Mammary epithelial cell (primary cell): ENCODE measurements at places on chromosomes 7 and 10. TPM values are rescaled to one million over a fixed set of nuclear protein-coding genes. Genes with fewer than 3 reads are reported as not detected.
A peak's percentile ranks its signal among the peaks of the same experiment; 100 is the strongest.

DNA sequence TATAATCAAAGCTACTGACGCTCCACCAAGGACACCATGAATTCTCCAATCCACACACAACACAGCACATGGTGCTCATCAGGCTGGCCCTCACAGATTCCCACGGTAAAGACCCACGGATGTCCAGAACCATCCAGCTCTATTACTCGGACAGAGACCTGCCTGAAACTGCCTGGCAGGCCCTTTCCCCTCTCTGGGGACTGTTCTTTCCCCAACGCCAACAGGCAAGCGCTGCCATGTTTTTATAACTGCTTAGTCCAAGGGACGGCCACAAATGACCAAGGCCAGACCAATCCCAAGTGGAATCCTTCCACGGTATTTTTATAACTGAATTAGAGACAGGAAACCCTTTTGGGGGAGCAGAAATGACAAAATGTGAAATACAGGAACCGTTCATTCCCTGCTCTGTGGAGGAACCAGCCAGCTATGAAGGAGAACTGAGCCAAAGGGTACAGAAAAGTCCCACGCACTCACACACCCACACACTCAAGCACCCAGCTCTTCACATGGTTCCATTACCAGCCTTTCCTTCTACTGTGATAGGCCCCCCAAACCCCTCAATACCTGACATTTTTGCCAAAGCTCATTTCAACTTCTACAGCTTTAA, 4.1 kb downstream of the PIP4K2A start:
- DNase-seq, result no peak

- no peak for DNase-seq
Observed at GRCh38 chr10:75418293-75418692, 13.1 kb upstream of the LRMDA start.

DNA sequence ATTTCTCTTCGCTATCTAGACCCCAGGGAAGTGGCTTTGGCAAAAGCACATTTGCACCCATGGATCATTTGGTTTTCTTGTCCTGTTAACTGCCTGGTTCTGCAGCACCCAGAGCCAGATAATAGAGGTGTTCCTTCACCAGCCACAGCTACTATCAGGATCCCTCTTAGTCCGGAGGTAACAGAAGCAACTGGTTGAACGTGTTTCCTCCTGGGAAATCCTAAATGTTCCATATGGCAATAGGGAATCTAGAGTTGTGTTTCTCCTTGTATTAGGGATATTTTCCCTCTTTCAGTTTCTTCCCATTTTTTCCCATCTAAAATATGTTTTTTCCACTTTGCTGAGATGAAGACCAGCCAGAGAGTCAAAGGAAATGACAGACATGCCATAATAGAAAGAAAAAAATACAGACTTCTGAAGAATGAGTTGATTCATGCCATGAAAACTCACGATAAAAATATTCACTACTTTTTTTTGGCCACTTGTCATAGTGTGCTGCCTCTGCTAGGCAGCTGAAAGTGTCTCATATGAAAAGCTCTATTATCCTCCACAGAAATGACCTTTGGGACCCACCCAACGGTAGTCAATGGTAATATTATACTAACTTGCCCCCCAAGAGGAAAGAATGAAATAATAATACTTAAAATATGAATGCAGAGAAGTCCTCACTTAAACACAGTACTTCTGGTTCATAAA, 472.8 kb downstream of the KCNMA1 start:
- DNase-seq, result peak; percentile 61

COL28A1 gene
- 0.16 TPM in 1 of 2 replicates, not detected in the other for total RNA-seq

DNA sequence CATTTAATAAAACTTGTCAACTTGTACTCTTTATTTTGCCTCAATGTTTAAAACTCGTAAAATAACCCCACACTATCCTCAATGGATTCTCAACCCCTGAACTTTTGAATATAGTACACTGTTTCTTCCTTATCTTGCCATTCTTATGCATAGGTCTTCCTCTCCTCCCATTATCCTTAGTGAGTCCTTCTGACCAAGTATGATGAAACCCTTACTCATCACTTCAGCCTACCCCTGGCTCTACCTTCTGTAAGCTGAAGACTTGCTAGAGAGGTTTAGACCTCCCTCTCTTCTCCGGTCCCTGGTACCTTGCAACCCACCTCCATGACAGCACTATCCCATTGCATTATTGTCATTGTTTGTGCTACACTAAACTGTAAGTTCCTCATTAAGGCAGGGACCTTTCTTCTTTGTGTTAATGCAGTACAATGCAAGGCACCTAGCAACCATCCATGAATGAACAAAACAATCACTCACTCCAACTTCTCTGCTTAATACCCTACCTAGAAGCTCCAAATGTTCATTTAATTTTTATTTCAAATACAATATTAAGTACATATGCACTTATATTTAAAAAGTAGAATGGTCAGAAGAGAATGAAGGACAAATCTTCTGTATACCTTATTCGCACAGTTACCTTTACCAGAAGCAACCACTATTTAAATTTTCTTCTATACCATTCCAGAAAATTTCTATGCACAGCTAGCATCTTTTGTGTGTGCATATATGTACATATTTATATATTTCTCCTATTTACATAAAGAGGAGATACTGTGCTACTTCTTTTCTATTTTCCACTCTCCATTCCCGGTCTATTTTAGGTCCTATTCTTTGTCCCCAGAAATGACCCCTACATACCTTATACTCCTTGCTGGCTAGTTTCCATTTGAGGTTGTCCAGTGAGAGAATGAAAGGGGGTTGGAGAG, 77.5 kb downstream of the SLC16A9 start:
- DNase-seq, result peak; percentile 11

GRCh38 chr7:80412842-80413241, 99.0 kb downstream of the GNAT3 start:
- peak; percentile 74 for DNase-seq

GRCh38 chr10:67607472-67607871, 88.5 kb downstream of the CTNNA3 start:
- DNase-seq, result peak; percentile 46

CUZD1 gene
- 1.2 and 1.3 TPM in 2 replicates for total RNA-seq

DNA sequence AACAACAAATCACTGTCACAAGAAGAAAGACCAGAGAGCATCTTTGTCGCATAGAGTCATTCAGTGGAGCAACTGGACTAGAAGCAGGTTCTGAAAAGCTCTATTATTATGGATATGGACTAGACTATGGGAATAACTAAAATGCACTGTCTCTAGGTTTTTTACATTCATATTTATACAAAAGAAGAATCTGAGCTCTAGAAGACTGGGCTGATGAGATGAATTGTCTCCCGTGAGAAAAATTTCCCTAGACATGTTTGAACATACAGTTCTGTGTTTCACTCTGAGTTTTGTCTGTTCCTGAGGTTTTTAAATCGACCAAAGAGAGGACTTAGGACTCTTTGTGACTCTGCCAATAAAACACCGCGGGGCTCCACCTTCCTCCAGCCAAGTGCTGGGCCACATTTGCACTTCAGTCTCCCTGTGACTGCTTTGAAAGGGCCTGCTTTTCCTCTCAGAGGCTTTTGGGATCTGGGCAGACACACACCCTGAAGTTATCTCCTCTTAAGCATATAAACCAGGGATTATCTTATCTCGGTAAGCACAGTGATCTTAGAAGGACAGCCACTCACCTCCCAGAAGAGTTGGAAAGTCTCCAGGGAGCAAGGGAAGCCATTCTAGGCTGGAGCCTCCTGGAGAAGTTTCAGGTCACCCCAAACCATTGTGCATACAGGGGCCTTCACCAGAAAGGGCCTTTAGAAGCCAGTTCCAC, 101.0 kb upstream of the JCAD start:
- no peak for DNase-seq

TACC2 gene
- 41.7 and 51.0 TPM in 2 replicates for total RNA-seq
